ENCODE measurements at places on chromosomes 16 and 17.

DNA sequence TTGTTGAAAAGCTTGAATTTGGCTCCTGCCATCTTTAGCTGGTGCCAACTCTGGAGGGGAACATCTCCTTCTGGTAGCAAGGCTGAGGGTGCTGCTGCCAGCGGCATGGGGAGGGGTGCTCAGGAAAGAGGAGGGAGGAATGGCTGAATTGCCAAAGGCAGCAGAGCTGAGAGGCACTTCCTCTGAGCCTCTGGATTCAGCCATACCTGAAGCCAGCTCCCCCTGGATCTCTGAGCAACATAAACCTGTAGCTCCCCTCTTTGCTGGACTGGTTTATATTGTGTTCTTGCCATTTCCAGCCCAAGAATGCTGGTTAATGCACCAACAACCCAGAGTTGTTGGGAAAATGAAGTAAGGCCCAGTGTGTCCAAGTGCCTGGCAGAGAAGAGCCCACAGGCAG lies 7.4 kb downstream of the MEFV start:
- DNase-seq = no peak

DNA sequence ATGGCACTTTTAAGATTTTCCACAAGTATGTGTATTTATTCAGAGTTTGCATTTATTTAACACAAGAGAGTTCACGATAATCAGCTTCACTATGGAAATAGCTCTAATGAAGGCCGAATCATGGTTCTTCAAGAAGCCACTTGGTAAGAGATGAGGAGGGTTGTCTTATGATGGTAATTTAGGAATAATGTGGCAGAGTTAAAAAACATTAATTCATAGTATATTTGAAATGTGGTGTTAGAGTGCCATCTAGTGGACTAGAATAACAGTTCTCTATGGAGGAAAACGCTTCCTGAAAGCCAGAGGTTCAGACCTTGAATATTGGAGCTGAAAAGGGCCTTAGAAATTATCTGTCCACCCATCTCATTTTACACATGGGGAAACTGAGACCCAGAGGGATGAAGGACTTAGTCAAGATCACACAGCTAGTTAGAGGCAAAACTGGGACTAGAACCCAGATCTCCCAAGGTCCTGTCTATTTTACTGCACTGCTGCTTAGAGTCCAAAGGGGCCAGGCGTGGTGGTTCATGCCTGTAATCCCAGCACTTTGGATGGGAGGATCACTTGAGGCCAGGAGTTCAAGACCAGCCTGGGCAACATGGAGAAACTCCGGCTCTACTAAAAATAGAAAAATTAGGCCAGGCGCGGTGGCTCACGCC lies 33.8 kb upstream of the KPNB1 start:
- DNase-seq = peak; percentile 47

GRCh38 chr16:756428-756827 lies 4.1 kb upstream of the MSLN start:
- no peak for DNase-seq

DNA sequence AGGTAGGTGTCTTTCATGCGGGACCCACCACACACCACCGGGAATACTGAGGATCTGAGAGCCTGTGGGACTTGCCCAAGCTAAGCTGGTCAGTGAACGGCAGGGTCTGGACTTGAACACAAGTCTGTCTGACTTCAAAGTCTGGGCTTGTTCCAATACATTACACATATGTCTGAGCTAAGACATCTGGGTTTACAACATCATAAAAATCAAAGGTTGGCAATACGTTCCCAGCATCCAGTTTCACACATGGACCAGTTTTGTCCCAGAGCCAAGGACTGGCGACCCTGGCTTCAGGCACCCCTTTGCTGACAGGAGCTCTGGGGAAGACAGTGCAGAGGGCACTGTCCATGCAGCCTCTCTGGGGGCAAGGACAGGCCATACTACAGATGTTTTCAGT lies 27.9 kb upstream of the AXIN2 start:
- no peak for DNase-seq

- DNase-seq = peak; percentile 34
Observed at GRCh38 chr17:10025976-10026901, 121.2 kb upstream of the RCVRN start.

GRCh38 chr16:57260294-57260929 lies 15.4 kb downstream of the ARL2BP start:
- peak; percentile 79 for DNase-seq

GRCh38 chr16:54193665-54194333 lies 92.8 kb downstream of the IRX3 start:
- peak; percentile 65 for DNase-seq

- no peak for DNase-seq
Observed at GRCh38 chr17:39246274-39246673, 20.5 kb upstream of the STAC2 start.

DNA sequence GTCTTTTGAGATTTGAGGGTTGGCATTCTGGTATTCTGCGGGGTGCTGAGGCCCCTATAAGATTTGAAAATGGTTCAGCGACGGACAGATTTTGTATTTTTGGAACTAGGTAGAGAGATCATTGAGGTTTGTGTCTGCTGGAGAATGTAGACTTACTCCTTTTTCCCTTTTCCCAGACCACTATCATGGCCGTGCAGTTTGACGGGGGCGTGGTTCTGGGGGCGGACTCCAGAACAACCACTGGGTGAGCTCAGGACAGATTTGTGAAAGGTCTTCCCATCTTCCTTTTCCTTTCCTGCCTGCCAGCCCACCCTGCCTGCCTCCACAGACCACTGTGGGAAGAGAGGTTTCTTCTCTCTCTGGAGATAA lies 572 bp downstream of the PSMB6 start:
- no peak for DNase-seq

- peak; percentile 25 for DNase-seq
Observed at GRCh38 chr16:69888005-69888590, 63.0 kb upstream of the CLEC18A start.

GRCh38 chr17:39114723-39115122 lies 36.7 kb downstream of the PLXDC1 start:
- DNase-seq = no peak

- DNase-seq = no peak
Observed at GRCh38 chr17:50079334-50080095, 15.6 kb upstream of the PDK2 start.

GRCh38 chr16:77715145-77715544 lies 7.2 kb upstream of the NUDT7 start:
- DNase-seq = no peak
